ENCODE measurements at places on chromosomes 12 and 14. TPM values are rescaled to one million over a fixed set of nuclear protein-coding genes. Genes with fewer than 3 reads are reported as not detected.

- no peaks in the 10 kb centered on the region for H3K36me3 ChIP-seq
- no peaks in the 10 kb centered on the region for H3K4me1 ChIP-seq
- no peak overlapping the region for H3K27ac ChIP-seq
- H3K27me3 ChIP-seq = no peaks in the 10 kb centered on the region
- H3K4me3 ChIP-seq = no peak overlapping the region
Observed at GRCh38 chr12:112788205-112788604, 3.3 kb upstream of the RPH3A start.

DNA sequence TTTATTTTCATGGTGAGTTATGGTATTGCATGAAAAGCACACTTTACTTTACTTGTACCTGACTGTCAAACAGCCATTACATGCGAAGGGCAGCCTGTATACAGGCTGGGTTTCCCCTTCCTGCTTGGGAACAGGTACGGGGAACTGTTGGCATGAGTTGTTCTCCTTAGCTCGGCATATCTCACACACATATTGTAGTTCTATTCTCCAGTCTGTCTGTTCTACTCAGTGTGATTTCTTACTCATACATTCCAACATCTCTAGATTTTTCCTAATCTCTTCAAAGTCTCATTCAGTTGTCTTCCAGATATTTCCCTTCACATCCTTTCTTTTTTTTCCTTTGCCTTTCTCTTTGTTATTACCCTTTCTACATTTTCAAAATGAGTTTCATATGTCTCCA is 83.9 kb downstream of the HMGA2 start:
- H3K4me1 ChIP-seq = no peaks in the 10 kb centered on the region
- DNase-seq = no peak
- H3K4me3 ChIP-seq = no peak overlapping the region
- H3K27me3 ChIP-seq = no peaks in the 10 kb centered on the region
- no peaks in the 10 kb centered on the region for H3K36me3 ChIP-seq
- no peak overlapping the region for H3K27ac ChIP-seq

- no peak for DNase-seq
- no peak overlapping the region for H3K4me3 ChIP-seq
- no peaks in the 10 kb centered on the region for H3K36me3 ChIP-seq
- no peak overlapping the region for H3K27ac ChIP-seq
Observed at GRCh38 chr12:8818526-8818925, 3.9 kb upstream of the A2ML1 start.

GRCh38 chr14:37889087-37889486 is 293.7 kb downstream of the TTC6 start:
- no peak overlapping the region for H3K4me3 ChIP-seq
- peaks cover 11% of the 10 kb centered on the region for H3K4me1 ChIP-seq
- H3K27me3 ChIP-seq = no peaks in the 10 kb centered on the region
- no peak for DNase-seq
- H3K36me3 ChIP-seq = no peaks in the 10 kb centered on the region

DNA sequence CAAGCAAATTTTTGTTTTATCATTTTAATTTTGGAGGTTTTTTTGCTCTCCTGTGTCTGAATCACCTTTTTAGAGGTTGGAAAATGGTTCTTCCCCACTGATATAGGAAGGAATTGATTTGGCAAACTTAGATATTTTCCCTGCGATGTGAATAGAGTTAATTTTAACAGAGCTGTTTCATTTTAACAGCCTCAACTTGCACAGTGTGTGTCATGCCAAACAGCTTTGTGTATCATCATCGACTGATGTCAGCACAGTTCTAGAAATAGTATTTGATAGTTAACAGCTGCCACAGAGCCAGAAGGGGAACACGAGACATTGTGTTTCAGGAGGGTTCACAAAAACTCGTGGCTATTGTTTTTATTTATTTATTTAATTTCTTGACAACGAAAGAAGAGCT is 243.1 kb upstream of the FOXN3 start:
- H3K27me3 ChIP-seq = no peaks in the 10 kb centered on the region
- H3K36me3 ChIP-seq = no peaks in the 10 kb centered on the region
- no peaks in the 10 kb centered on the region for H3K4me1 ChIP-seq
- no peak overlapping the region for H3K4me3 ChIP-seq
- no peak for DNase-seq

DNA sequence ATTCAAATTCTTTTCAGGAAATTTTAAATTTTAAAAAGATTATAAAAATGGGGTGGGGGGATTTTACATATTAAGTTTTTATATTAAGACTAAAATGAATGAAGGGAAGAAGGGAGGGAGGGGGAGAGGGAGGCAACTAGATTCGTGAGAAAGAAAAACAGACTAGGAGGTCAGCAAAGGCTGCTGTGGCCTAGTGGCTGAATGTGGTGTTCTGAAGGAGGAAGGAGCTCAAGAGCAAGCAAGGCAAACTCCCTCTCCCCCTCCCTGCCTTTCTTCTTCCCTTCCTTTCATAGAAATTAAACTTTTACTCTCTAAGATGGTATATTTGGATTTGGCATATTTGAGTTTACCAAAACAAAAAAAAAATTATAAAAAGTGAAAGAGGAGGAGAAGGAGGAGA is 18.1 kb downstream of the DYRK2 start:
- no peak overlapping the region for H3K4me3 ChIP-seq
- DNase-seq = no peak
- 0 out of 2 replicates have a peak, but pooled peaks cover 5% of the 10 kb centered on the region for H3K4me1 ChIP-seq

Gene CRIP1
- 140 TPM for total RNA-seq

Gene C3AR1
- total RNA-seq = 3.2 TPM

Gene TRPV4
- not detected for total RNA-seq

Gene PAPLN
- 18.0 TPM for total RNA-seq

Gene CMA1
- not detected for total RNA-seq

Gene GDF3
- total RNA-seq = not detected

Gene CHGA
- total RNA-seq = not detected
